ENCODE measurements at places on chromosomes 5 and 9.

- no peak for DNase-seq
Observed at GRCh38 chr5:95963650-95964410, 2.2 kb upstream of the ELL2 start.

GRCh38 chr5:140182075-140182711, 7.2 kb downstream of the CYSTM1 start:
- DNase-seq: no peak

- DNase-seq: no peak
Observed at GRCh38 chr5:124289130-124289529, 457.3 kb downstream of the ZNF608 start.

DNA sequence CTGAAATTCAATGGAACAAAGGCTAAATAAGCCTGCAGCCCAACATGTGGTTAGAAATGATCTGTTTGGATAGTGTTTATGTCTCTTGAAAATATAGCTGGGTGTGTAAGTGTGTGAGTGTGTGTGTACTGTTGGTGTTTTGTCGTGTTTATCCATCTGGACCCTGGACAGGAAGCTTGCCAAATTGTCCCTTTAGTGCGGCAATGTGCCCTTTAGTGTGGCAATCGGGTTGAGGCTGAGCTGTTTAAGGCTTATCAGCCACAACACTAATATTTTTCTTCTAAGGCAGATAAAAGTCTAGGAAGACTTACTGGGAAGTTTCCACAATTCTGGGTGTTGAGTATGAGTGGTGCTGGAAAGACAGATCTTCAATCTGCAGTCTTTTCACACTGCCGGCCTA, 180.2 kb downstream of the YTHDC2 start:
- DNase-seq: no peak

DNA sequence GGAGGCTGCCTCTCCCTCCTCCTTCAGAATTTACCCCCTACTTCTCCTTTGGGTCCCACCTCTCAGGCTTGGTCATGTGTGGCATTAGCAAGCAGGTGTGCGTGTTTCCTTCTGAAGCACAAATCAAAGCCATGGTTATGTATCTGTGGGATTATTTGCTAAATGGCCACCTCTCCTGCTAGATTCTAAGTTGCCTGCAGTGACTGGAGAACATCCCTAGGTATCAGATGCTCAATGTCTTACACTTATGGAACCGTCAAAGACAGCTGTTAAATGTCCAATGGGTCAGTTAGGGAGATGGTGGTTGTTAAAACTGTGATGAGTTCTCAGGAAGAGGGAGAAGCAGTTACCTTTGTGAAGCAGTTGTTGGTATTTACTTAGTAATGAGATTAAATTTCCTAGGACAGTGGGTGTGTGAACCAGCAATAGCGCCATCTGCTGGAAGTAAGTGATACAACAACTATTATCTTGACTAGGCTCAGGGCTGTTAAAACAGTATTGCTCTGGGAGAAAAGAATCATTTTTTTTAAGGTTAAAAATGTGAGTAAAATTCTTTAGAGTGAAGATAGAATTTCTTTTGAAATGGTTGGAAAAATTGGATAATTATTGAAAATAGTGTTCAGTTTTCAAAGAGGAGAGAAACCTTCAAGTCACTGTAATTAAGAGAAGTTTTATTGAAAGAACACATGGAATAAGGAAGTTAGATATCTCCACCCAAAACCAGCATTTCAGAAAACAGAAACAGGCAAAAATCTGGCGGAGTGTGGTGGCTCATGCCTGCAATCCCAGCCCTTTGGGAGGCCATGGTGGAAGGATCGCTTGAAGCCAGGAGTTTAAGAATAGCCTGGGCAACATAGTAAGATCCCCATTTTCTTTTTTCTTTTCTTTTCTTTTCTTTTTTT, 71.3 kb downstream of the TMC1 start:
- DNase-seq: no peak

- DNase-seq: no peak
Observed at GRCh38 chr5:155767470-155767869, 559.5 kb upstream of the SGCD start.
